Mucosa of descending colon (tissue), 3 donors: ENCODE measurements at places on chromosomes 12 and 14.
A peak's percentile ranks its signal among the peaks of the same experiment; 100 is the strongest.

DNA sequence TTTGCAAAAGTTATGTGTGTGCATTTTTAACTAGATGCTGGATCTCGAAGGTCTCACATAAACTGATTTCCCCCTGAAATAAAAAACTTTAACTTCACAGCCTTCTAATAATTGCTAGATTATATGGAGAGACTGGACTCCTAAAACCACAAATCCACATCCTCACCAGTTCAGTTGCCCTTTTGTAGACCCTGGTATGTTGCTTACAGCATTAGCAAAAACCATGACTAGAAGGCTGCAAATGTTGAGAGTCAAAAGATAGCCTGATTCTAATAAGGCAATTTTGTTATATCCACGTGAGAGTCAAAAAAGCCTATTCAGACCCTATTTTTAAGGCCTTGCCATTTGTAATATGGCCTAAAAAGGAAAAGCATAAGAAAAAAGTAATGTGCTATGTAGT, 37.4 kb downstream of the RASSF8 start:
- DNase-seq = no peak

DNA sequence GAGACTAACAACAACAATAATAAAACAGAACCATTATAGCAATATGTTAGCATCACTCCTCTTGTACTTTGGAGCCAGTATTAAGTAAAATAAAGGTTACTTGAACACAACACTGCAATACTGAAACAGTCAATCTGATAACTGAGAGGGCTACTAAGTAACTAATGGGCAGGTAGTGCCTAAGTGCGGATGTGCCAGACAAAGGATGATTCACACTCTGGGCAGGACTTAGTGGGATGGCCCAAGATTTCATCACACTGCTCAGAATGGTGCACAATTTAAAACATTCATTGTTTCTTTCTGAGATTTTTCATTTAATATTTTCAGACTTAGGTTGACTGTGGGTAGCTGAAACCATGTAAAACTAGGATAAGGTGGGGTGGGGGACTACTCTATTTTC, 131.9 kb upstream of the CAND1 start:
- DNase-seq = no peak

- DNase-seq = no peak
Measured at GRCh38 chr14:67581643-67582042, 18.4 kb downstream of the PIGH start.

- peak; percentile 64 for DNase-seq
Measured at GRCh38 chr14:94174604-94175010, 485 bp downstream of the PPP4R4 start.

GRCh38 chr12:112527501-112527900, 108.8 kb downstream of the PTPN11 start:
- DNase-seq = no peak

GRCh38 chr12:57040750-57041149, 9.2 kb downstream of the MYO1A start:
- DNase-seq = no peak

GRCh38 chr12:24467226-24467625, 481.7 kb downstream of the BCAT1 start:
- no peak for DNase-seq

DNA sequence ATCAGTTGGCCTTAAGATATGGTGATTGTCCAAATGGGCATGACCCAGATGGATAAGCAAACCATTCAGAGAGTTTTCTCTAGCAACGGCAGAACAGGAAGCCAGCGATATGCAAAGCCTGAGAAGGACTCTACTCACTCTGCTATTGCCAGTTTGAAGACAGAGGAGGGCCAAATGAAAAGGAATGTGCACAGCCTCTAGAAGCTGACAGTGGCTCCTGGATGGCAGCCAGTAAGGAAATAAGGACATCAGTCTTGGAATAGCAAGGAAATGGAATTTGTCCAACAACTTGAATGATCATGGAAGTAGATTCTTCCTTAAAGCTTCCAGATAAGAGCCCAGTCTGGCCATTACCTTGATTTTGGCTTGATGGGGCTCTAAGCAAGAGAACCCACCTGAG, 60.0 kb downstream of the TMTC2 start:
- DNase-seq = peak; percentile 4

DNA sequence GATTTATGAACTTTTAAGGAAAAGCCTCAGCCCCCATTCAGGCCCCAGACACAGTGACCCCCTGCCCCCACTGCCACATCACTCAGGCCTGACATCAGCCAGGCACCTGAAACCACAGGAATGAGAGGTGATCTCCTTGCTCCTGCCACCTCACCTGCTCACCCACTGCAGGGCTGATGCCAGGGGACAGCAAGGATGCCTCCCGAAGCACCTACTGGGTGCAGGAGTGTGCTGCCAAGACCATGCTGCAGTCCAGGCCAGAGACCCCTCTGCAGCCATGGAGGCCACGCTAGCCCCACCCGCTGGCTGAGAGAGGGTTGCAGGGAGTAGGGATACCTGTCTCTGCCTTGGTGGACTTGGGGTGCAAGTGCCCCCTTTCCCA, 18.6 kb upstream of the KRT7 start:
- no peak for DNase-seq

GRCh38 chr12:121036810-121037326, 2.2 kb downstream of the OASL start:
- no peak for DNase-seq

DNA sequence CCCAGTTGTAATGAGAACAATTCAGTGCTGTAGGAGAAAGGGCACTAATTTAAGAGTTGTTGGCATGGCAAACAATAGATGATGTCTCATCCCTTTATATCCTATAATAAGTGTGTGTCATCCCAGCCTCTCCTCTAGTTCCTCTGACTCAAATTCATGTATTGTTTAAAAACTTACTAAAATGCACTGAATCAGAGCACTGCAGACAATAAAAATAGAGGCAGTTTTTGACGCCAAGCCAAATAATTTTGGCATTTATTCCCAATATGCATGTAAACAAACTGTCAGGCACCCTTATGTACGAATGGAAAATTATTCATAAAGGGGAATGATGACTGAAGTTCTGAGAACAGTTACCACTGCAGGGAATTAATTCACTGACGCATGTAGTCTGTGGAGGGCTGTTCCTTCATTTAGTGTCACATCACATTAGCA, 57.9 kb upstream of the TMX1 start:
- DNase-seq = no peak

GRCh38 chr14:95507701-95508103, 8.7 kb downstream of the SYNE3 start:
- no peak for DNase-seq

GRCh38 chr12:3311491-3312103, 179.4 kb upstream of the PRMT8 start:
- DNase-seq = no peak

GRCh38 chr14:59969319-59969718, 49.4 kb downstream of the LRRC9 start:
- DNase-seq = no peak

GRCh38 chr12:39354955-39355354, 88.0 kb downstream of the KIF21A start:
- DNase-seq = no peak

DNA sequence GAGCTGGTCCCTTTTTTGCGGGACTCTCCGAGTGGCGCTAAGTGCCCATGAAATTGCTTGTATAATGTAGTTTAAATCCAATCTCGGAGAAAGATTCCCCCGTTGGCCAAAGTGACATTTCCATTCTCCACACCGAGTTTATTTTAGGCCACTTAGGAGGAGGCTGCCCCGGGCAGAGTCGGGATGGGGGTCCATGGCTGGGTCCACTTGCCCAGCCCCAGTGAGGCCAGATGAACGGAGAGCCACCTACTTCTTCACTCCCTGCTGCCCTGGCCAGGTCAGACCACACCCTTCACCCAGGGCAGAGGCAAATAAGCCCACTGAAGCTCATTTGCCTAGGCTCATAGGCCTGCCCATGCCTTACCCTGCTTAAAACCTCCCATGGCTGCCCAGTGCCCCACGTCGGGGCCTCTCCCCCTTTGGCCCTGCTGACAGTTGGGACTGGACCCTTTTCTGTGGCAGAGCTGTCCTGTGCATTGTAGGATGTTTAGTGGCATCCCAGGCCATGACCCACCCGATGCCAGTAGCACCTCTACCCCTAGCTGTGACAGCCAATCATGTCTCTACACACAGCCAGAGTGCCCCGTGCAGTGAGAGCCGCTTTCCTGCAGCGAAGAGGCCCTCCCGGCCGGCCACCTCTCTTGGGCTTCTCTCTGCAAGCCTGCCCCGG, 51.3 kb downstream of the FAM222A start:
- no peak for DNase-seq

DNA sequence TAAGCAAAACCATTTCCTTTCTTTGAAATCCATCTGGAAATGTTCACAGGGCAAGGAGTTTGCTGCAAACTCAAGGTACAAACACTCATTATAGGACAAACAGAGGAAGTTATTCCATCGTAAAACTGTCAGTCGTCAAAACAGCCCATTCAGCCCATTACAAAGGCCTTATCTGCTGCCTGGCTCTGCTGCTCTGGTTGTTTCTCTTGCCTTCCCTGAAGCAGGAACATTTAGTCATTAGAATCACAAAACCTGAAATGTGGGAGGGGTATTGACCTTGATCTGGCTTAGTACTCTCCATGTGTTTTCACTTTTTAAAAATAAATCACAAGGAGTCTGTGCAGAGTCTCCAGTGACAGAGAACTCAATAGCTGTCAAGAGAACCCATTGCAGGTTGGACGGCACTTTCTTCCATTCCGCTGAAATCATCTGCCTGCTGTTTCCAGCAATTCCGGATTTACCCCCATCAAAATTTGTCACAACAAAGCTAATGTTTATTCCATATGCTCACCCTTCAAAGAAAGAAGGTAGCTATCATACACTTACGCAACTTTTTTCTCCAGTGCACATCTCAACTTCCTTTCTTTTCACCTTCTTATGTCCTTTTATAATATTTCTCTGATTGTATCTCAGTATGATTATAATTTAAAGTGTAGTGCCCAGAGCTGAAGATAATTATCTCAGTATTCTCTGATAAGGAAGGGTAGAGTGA, 24.6 kb upstream of the ITPR2 start:
- DNase-seq = no peak

DNA sequence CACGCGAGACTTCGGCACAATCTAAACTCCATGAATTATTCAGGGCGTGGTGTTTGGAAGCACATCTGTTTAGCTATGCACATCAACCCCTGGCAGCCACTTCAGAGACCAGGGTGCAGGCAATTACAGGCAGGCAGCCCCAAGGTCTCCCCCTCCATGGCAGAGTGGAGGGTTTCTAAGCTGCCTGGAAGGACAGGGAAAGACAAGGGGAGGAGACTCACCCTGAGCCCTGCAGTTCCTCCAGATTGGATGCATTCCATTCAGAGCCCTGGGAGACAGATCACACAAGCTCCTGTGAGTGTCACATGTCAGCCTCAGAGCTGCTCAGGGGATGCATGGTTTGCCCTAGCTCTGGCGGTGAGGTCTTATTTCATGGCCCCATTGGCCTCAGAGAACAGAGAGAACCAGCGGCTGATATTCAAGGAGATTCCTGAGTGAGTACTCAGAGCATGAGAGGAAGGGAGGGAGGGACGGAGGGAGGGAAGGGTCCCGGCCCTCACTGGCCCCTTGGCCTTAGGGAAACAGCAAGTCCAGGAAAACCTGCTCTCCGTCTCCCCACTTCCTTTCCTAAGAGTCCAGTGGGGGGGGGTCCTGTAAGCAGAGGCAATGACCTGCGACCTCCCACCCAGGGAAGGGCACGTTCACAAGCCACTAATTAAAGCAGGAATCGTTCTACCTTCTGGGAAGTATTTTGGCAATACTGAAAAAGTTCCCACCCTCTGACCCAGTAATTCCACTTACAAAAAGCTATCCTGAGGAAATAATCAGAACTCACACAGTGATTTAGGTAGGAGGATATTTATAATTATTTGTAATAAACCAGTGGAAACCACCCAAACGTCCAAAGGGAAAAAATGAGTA, 55.1 kb downstream of the SSH1 start:
- no peak for DNase-seq
